ENCODE measurements at places on chromosomes 2 and 18. TPM values are rescaled to one million over a fixed set of nuclear protein-coding genes. Genes with fewer than 3 reads are reported as not detected.

The TMEM178A gene
- 2.0 TPM for total RNA-seq

The SERPINB12 gene
- total RNA-seq = not detected

The ATP8B1 gene
- total RNA-seq = 248 TPM

The DSG2 gene
- 330 TPM for total RNA-seq

The PAPOLG gene
- total RNA-seq = 13.5 TPM

The MAP3K19 gene
- total RNA-seq = not detected

The SCRN3 gene
- total RNA-seq = 26.7 TPM

The NOSTRIN gene
- total RNA-seq = 52.7 TPM

The GALNT1 gene
- total RNA-seq = 121 TPM

The PROC gene
- total RNA-seq = 3.6 TPM

The TRIM43 gene
- not detected for total RNA-seq

The BOLL gene
- total RNA-seq = not detected

The LRP1B gene
- 0.09 TPM for total RNA-seq

The GPR75 gene
- 2.0 TPM for total RNA-seq

The SCN3A gene
- 1.4 TPM for total RNA-seq

The SPEG gene
- total RNA-seq = 29.4 TPM

The ZNF385B gene
- 1.2 TPM for total RNA-seq

The ALPI gene
- 21.1 TPM for total RNA-seq

The KCNJ13 gene
- total RNA-seq = not detected

The UPP2 gene
- total RNA-seq = not detected

The FAM117B gene
- 16.1 TPM for total RNA-seq

The PRR30 gene
- total RNA-seq = not detected

The CYBRD1 gene
- 46.8 TPM for total RNA-seq

The RND3 gene
- total RNA-seq = 41.8 TPM

The GLI2 gene
- total RNA-seq = 1.4 TPM
